HCT116 (cell line): ENCODE measurements at places on chromosomes 3 and 15. TPM values are rescaled to one million over a fixed set of nuclear protein-coding genes. Genes with fewer than 3 reads are reported as not detected.

Gene MUC20
- total RNA-seq, result 2.4 TPM

Gene LRRK1
- total RNA-seq, result 21.6 TPM

DNA sequence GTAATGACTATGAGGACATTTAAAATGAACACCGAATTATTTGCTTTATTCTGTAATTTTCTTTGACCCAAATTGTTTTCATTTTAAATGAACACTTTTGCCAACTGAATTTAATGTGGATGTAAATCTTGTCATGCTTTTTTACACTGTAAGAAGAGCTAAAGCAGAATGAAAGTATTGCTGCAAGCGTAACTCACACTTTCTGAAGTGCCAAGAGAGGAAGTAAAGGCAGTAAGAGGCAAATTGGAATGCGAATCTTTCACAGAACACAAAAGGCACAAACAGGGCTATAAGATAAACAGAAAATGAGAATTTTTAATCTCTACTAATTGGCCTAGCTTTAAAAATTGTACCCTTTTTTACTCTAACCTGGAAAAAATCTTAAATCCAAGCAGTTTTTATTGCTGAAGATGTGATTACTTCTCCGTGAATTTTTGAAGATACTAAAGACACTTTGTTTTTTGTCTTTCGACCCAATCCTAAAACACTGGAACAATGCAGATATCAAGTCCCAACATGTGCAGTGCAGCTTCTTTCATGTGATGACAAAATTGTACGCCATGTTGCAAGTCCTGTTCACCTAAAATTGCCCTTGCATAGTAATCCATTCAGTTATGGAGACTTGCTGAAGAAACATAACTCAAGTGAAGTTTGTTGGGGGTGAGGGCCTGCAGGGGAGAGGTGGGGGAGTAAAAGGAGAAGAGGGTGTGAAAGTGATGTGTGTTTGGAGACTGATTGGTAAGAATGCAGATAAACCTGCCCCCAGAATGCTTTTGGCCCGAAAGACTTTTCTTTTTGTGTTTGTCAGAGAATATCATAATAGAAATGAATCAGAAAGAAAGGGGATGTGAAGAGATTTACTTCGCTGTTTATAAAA, 1.4 kb downstream of the ARID3B start:
- DNase-seq, result no peak

DNA sequence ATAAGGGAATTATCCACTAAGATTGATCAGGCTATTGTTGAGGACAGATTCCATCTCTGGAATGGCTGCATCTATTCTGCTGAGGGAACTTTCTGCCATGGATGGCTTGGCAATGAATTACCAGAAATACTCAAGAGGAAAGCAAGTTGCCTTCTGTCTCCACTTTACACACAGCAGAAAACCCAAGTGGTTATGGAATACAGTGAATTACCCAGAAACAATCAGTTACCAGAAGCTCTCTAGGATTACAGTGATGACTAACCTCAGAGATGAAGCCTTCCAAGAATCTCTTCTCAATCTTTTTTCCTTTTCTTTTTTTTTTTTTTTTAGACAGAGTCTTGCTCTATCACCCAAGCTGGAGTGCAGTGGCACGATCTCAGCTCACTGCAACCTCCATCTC, 183.3 kb downstream of the WDR76 start:
- no peak for DNase-seq

- no peak for DNase-seq
These were observed 17.4 kb downstream of the NANOGP8 start for GRCh38 chr15:35067496-35068347.

DNA sequence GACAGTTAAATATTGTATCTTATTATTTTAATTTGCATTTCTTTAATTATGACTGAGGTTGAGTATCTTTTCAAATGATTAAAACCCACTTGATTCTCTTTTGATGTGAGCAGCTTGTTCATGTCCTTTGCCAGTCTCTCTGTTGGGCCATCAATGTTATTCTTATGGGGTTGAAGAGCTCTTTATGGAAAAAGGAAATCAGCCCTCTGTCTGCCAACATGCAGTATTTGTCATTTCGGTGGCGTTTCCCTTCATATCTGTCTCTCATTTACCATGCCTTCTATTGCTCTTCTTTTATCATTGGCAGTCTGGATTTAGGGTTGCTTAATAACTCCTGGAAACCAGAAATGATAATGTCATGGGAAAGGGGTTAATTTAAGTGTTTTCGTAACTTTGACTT, 340.7 kb upstream of the DNAJC19 start:
- DNase-seq, result no peak

DNA sequence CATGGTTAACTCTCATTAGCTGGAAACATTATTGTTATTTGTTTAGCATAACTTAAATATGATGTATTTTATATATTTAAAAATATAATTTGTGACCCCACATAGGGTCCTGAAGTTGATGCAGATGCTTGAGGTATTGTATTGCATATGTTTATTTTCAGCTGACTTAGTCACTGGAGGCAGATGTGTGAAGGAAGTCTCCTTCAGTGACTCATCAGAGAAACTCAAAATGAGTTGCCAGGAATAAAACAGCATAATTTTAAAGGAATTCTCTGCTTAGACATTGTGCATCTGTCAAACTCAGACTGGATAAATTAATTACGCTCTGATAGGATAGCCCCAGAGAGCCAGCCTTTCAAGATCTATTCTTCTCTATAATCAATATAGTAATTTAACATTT, 7.9 kb upstream of the OR4F6 start:
- no peak for DNase-seq

Gene KLF15
- 3.3 TPM for total RNA-seq

Gene IL20RB
- total RNA-seq, result 6.1 TPM

GRCh38 chr3:82392203-82392775, 630.8 kb upstream of the GBE1 start:
- DNase-seq, result no peak

DNA sequence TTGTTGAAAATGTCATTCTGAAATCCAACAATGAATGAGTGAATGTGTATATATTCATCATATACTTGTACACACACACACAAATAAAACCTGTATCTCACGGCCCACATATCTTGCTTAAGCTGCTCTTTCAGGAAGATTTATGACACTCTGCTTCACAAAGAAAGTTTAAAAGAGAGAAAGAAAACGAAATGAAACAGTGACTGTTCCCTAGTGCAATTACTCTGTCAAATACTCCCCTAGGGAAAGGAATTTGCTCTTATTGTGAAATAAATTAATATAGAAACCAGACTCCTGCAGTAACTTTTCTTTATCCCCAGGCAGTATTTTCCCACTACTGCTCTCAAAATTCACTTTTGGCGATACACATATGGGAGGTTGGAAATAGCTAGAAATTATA, 329.1 kb downstream of the VPS13C start:
- no peak for DNase-seq

DNA sequence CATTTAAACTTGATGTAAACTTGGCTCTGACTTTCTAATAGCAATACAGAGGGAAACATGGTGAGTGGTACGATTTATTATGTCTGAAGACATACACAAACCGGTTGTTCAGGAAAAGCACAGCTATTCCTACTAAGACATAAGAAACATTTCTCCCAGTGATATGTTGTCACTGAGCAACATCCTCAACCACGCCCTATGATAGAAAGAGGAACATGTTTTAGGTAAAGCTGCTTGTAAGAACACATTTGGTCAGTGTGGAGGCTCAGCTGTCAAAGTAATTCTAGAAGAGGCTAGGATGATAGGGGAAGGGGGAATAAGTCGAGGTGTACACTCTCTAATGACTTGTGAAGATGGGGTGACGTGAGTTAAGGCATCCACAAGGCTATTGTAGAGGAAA, 42.7 kb upstream of the B3GNT5 start:
- DNase-seq, result no peak

- DNase-seq, result no peak
These were observed 1.4 kb downstream of the SLTM start for GRCh38 chr15:58931987-58932588.

DNA sequence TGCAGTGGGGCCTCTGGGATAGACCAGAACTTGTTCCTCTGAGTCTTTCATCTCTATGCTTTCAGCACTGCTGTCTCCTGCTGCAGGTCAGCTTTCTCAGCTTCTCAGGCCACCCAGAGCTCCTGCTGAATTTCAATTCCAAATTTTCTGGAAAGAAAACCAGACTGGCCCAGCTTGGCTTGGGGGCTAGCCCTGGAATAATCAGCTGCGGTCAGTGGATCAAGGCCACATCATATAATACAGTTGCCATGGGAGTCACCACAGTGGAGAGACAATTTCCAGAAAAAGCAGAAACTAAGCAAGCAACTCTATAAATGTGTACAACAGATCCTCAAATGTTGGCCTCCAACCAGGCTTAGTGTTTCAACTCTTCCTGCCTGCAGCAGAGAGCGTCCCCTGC, 91.1 kb upstream of the SLC24A5 start:
- DNase-seq, result no peak

DNA sequence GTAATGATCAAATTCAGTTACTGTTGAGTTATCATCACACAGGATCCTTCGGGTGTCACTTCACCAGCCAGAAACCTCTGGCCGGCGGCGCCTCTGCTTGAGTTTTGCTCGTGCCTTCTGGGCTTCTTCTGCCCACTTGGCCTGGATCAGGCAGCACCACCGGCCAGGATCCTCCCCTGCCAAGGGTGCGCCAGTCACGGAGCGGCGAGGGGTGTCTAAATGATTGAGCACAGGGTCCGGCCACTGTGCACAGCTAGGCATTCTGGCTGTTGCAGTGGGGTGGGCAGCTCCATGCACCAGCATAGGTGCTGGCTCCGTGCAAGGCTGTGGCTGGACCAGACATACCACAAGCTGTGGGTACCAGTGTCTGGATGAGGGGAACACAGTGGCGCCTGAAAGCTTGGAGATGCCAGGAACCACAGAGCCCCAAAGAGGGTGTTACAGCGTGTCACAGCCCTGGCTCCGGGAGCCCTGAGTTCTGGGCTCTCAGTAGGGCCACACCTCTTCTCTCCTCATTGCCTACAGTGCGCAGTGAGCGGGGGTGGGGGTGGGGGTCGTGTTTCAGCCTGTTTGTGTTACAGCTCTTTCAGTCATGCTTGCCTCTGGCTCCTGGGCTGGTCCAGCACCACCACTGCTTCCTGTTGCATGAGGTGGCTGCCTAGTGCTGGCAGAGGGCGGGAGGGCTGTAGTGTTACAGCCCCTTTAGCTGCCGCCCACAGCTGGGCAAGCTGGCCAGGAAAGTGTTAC, 169.4 kb downstream of the FNDC3B start:
- no peak for DNase-seq

DNA sequence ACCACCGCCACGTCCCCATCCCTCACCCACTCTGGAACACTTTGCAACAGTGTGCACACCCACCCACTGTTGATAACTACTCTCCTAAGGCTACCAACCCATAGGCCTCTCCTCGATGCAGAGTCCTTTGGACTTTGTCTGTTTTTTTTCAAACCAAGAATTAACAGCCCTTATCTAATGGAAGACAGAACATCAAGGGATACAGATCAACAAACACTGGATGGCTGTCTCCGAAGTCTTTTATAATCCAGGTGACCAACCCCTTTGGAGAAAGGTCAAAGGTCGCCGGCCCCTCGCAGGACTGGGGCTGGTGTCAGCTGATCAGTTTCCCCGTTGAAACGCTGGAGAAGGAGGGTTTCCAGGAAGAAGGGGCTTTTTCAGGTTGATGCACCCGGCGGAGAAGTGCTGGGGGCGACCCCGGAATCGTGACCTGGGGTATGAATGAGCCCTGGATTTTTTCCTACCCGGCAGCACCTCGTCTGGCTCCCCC, 532 bp downstream of the B4GALT4 start:
- no peak for DNase-seq

Gene PRICKLE2
- total RNA-seq, result 0.05 TPM

GRCh38 chr15:38768970-38769369, 204.4 kb upstream of the RASGRP1 start:
- DNase-seq, result no peak

- DNase-seq, result no peak
These were observed 38.2 kb downstream of the FILIP1L start for GRCh38 chr3:100075851-100076730.

GRCh38 chr3:72950372-72950771, 46.2 kb upstream of the PPP4R2 start:
- no peak for DNase-seq

Gene ENTPD3
- not detected for total RNA-seq

GRCh38 chr3:157094751-157095480, 65.0 kb downstream of the CCNL1 start:
- no peak for DNase-seq

- DNase-seq, result no peak
These were observed 8.9 kb upstream of the FURIN start for GRCh38 chr15:90859234-90860131.

DNA sequence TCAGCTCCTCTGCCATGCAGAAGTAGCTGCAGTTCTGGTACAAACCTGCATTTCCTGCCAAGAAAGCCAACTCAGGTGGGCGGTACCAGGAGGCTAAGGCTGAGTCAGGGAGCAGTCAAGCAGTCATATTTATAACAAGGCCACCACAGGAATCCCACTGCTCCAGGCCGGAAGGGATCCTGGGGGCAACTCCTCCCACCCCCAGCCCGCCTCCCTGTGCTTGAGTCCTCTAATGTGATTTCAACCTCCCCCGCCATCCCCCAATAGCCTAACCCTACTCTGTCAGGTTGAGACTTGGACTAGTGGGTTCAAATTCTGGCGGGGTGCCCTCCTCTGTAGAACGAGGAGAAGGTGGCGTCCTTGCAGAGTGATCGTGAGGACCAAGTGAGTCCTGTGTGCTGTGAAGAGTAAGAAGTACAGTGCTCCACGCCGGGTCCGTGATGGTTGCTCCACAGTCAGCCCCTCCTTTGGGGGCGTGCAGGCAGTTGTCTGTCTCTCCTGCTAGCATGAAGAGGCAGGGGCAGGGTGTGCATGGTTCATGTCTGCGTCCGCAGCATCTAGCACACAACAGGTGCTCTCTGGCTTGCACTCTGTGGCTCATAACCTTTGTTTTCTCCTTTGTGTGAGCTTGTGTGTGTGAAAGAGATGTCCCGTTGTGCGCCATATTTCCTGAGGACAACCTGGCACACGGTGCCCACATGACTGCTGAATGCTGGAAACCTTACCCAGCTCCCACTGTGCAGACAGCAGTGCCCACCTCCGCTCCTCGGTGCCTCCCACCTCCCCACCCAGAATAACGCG, 78.3 kb downstream of the SMAD6 start:
- DNase-seq, result no peak

Gene THPO
- not detected for total RNA-seq

DNA sequence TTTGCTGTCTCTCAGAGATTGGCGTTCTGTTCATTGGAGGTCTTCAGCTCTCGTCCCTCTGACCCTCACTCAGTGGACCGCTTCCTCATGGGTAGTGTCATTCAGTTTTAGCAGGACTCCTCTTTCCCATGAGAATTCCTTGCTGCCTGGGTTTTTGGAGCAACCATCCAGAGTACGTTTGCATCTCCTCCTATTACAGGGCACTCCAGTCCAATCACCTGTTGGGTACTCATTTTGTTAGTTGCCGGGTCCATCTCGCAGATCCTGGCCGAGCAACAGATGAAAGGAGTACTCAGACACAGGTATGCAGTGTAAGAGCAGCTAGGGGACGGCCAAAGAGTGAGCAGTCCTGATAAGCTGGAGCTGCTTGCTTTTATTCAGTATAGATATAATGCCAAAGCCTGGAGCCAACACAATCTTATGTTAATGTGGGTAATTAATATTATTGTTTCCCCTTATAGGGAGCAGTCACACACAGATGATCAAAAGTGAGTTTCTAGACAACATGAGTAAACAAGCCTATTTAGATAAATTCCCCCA, 49.6 kb downstream of the ISG20 start:
- DNase-seq, result no peak
